ENCODE measurements at places on chromosomes 3 and 15.

DNA sequence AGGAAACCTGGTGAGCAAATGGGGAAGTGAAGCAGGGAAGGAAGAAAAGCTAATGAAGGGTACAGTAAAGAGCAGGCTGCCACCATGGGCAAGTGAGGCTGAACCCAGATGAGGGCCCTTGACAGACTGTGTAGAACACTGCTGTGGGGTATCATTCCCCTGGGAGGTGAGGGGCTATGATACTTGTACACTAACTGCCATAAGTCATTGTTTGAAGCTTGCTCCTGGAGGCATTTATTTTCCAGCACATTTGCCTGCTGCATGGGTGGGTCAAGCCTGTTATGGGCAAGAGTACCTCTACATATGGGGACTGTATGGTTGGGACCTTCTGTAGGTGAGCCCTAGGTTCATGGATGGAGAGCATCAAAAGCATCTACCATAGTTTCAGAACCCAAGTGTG, 57.4 kb downstream of the POMGNT2 start:
- no peak for DNase-seq

DNA sequence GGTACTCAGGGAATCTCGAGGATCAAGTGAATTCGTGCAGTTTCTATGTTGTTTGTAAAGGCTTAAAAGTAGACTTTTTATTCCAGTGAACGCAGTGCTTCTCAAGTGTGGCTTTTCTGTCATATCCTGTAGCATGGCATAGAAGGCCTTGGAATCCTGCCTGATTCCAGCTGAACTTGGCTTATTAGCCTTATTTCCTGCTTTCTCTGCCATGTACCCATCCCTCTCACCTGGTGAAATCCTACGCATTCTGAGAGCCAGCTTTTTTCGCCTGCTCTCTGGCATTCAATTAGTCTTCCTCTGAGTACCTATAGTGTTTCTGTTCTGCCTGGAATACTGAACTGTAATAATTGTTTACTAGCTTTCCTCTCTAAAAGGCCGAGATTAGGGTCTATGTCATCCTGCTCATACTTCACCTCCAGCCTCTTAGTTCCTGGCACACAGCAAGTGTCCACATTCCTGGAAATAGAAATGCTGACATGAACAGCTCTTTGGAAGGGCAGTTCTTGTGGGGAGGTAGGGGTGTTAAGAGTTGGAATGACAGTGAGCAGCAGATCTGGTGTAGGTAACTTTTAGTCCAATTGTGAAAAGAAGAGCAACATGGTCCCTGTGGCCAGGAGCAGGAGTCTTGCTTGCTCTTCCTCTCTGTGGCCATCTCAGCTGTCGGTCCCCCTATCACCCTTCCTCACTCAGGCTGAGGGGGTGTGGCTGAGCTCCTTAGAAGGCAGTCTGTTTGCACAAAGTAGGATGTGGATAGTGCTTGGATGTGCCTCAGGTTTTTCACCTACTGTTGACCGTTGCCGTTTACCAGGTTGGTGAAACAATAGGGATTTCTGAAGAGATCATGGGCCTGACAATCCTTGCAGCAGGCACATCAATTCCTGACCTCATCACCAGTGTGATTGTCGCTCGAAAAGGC, 30.4 kb downstream of the SLC24A1 start:
- DNase-seq: peak; percentile 54

DNA sequence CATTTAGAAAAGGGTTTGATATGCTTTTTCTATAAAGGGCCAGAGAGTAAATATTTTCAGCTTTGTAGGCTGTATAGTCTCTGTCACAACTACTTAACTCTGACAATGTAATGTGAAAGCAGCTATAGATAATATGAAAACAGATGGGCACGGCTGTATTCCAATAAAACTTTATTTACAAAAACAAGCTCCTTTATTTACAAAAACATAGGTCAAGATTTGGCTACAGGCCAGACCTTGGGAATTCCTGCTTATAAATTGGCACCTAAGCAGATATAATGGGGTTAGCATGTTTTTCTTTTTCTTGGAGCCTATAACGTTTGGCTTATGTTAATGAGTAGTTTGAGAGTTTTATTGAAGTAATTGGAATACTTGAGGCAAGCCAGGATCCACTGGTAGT, 119.4 kb upstream of the CGNL1 start:
- DNase-seq: peak; percentile 13

- DNase-seq: peak; percentile 7
Observed at GRCh38 chr3:131142580-131142979, 115.9 kb downstream of the NEK11 start.

DNA sequence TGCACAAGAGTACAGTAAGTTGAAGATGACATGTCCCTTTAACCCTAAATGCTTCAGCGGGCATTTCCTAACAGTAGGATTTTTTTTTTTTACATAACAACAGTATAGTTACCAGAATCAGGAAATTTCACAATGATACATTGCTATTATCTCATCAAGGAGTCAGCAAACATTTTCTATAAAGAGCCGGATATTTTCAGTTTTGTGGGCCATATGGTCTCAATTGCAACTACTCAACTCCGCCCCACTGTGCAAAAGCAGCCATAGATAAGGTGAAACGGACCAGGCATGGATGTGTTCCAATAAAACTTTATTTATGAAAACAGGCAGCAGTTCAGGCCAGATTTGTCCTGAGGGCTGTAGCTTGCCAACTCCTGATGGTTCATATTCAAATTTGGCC, 130.6 kb downstream of the SMAD6 start:
- DNase-seq: peak; percentile 25

- no peak for DNase-seq
Observed at GRCh38 chr3:197750396-197750831, 731 bp downstream of the FYTTD1 start.

DNA sequence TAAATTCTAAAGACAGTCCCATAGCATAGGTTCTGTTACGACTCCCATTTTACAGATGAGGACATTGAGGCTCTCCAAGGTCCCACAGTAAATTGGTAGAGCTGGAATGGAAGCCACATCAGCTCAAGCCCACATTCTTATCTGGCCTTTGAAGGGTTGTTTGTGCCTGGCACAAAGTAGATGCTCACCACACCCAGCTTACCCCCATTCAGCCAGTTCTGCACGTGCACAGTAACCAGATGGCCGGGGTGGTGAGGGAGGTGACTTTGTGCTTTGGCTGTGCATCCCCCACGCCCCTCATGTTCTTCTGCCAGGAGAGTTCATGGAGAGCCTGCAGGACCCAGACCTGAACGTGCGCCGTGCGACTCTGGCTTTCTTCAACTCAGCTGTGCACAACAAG, 16.2 kb downstream of the RPL32 start:
- no peak for DNase-seq

- no peak for DNase-seq
Observed at GRCh38 chr15:44584162-44584749, 47.3 kb downstream of the EIF3J start.

- DNase-seq: no peak
Observed at GRCh38 chr3:149736953-149737205, 15.4 kb downstream of the COMMD2 start.

Measured in LNCaP clone FGC (cell line).